ENCODE measurements at places on chromosomes 1 and 21. TPM values are rescaled to one million over a fixed set of nuclear protein-coding genes. Genes with fewer than 3 reads are reported as not detected.

The MCOLN2 gene
- 87.3 TPM for total RNA-seq

The ARHGAP30 gene
- 8.7 TPM for total RNA-seq

The SPATA6 gene
- 11.2 TPM for total RNA-seq

- no peak for DNase-seq
Observed at GRCh38 chr1:192474080-192474683, 101.4 kb upstream of the RGS1 start.

DNA sequence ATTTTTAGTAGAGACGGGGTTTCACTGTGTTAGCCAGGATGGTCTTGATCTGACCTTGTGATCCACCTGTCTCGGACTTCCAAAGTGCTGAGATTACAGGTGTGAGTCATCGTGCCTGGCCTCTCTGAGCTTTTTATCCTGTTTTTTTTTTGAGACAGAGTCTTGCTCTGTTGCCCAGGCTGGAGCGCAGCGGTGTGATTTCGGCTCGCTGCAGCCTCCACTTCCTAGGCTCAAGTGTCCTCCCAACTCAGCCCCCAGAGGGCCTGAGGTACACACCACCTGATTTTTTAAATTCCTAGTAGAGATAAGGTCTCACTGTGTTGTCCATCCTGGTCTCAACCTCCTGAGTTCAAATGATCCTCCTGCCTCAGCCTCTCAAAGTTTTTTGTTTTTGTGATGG lies 20.4 kb downstream of the SESN2 start:
- no peak for DNase-seq
